ENCODE measurements at places on chromosomes 11 and 22.

GRCh38 chr11:94809251-94809650 lies 41.1 kb downstream of the AMOTL1 start:
- DNase-seq: no peak

- no peak for DNase-seq
Measured at GRCh38 chr11:13965337-13965736, 2.8 kb downstream of the SPON1 start.

- DNase-seq: no peak
Measured at GRCh38 chr11:33843018-33843417, 48.9 kb downstream of the LMO2 start.

GRCh38 chr22:37628830-37629229 lies 10.6 kb upstream of the SH3BP1 start:
- no peak for DNase-seq

GRCh38 chr11:57336111-57336666 lies 497 bp upstream of the SSRP1 start:
- no peak for DNase-seq

GRCh38 chr11:128482512-128483191 lies 104.7 kb downstream of the ETS1 start:
- no peak for DNase-seq

DNA sequence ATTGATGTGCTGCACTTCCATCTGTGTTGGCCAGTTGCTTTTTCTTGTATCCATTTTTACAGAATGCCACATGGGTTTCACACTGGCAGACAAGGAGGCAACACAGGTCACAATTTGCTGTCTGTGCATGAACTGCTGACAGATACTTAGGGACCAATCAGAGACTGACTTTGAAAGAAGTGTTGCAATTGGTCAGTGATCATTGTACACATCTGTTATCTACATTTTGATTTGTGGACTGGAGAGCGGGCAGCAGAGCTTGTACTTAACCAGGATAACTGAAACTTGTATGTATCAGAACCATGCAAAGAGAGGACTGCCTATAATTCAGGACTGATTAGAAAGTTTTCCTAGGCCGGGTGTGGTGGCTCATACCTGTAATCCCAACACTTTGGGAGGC lies 21.8 kb downstream of the PRR5 start:
- DNase-seq: peak; percentile 58

DNA sequence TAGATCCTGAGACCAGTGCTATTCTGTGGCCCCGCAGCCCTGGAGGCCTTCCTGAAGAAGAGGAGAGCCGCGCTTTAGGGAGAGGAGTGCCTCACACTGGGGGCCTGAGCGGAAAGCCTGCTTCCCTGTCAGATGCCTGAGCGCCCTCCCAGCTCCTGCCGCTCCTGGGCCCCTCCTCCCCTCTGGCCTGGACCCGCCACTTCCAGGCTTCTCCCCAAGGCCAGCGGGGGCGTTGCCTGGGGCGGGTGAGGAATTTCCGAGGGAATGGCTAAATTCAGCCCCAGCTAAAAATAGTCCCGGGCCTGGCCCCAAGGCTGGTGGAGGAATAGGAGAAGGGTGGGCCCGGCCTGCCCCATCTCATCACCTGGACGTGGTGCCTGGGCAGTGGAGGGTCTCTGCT lies 15.4 kb downstream of the ARHGEF17 start:
- DNase-seq: no peak

DNA sequence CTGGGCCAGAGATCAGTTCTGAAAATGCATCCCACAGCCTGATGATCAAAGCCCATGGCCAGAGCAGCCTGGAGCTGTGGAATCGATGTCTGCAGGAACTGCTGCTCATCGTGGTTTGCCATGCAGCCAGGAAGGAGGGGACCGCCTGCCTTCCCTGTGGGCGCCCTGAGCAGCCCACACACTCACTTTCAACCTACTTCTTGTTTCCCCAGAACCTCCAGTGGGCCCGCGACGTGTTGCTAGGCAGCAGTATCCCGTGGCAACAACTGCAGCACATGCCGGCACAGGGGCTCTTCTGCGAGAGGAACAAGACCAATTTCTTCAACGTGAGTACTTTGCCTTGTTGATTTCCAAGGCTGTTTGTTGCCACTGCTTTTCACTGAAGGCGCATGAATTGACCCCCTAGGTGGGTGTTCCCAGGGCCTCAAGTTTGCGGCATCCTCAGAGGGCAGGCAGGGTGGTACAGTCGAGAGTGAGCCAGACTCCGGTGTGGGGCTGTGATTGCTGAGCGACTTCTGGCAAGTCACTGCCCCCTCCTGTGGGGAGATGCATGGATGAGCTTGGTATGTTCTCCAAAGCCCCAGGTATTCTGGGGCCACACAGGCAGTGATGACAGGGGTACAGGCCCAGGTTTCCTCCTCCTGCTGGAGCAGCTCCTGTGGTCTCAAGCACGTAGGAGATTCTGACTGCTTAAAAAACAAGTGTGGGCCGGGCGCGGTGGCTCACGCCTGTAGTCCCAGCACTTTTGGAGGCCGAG lies 47.0 kb upstream of the SUSD2 start:
- no peak for DNase-seq

DNA sequence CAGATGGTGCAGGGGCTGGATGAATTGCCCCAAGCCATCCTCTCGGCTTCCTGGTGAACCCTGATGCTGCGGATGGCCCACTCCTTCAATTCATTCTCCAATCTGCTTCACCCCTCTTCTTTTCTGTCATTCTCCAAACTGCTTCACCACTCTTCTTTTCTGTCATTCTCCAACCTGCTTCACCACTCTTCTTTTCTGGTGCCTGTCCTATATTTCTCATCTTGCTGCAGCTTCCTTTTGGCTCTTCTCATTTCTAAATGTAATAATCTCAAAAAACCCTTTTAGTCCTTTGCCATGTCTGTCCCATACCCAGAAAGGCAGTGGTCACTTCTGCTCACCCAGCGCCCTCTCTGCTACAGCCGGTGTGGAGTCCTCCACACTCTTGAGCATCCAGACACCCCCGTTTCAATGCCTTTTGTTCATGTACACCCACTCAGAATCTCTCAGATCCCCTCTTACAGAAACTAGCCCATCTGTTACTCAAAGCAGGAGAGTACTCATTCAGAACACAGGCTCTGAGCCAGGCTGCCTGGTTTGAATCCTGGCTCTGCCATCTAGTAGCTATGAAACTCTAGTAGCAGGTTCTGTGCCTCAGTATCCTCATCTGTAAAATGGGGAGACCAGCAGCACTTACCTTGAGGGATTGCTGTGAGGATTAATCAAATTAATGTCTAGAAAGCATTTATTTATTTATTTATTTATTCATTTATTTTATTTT lies 14.9 kb downstream of the SERPIND1 start:
- no peak for DNase-seq

DNA sequence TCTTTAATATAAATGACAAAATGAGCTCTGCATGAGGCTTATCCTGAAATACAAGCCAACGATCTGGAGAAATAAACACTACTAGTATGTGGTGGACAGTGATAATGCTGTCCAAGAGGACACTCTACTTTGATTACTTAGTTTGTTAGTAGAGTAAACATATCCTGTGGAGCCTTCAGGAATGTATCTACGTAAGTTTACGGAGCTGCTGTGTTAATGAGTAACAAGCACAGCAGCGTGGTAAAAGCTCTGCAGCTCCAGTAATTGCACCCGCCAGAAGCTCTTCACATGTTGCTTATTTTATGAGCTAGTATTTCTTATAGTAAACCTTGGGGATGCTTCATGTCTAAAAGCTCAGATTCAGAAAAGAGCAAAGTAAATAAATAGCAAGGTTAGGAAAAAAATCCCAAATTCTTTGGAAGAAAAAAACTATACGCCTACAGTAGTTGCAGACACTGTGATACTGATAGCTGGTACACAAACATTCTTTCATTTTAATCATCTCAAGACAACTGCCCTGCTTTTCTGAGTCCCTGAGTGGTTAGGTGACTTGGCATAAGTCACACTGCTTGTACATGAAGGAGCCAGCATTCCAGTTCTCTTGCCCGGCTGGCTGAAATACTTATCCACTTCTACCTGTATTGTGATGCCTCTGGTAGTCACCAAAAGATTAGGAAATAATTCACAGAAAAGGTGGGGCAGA lies 32.7 kb upstream of the CCDC34 start:
- peak; percentile 87 for DNase-seq

- no peak for DNase-seq
Measured at GRCh38 chr11:12767577-12767976, 93.4 kb downstream of the TEAD1 start.

DNA sequence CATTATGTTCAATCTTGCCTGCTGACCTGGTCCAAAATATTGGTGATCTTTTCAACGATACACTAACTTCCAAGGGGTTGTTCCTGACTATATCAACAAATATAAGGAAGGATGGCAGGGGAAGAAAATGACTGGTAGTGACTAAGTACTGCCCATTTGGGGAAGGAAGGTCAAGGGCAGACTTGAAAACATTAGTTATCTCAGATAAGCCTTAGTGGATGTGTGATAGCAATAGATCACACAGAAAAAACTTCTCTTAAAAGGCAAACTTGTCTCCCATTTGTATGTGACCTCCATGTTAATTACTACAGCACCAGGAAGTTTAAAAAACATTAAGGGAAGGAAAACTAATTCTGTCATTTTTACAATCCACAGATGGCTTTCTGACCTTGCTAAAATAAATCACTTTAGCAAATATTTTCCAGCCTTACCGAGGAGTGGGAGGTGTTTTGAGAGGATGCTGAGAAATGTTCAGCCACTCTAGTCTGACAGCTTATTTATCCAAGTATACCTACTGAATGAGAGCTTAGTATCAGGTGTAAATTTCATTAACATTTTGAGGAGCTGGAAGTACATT lies 88.2 kb upstream of the DDI1 start:
- no peak for DNase-seq

GRCh38 chr22:43228330-43228729 lies 41.4 kb upstream of the TTLL12 start:
- no peak for DNase-seq

DNA sequence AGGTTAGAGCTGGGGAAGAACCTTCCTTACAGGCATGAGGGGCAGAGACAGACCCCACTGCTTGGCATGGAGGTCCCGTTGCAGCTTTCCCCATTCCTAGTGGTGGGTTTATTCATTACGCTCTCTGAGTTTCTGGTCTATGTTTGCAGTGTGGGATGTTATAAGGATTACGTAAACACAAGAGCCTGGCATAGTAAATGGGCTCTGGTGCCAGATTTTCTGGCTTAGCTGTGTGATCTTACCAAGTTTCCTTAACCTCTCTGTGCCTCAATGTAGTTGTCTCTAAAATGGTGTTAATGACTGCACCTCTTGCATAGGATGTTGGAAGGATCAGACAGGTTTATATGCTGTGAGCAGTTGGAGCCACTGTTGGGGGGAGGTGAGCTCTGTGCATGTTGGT lies 15.1 kb downstream of the DTX4 start:
- DNase-seq: no peak

GRCh38 chr11:102112509-102112821 lies 2.2 kb downstream of the YAP1 start:
- no peak for DNase-seq

DNA sequence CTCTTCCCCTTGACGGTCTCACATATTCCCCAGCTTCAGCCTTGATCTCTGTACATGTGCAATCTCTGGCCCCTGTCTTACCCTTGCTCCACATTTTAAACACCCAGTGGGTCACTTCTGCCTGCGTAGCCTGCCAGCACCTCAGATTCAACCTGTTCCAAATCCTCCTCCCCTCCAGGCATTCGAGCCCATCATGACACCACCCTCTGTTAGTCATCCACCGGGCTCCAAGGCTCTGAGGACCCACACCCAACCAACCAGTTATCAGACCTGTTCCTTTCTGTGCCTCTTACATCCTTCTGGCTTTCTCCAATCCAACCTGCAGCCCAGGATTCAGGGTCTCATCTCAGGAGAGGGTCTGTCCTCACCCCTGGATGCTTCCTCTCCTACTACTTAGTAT lies 119.8 kb upstream of the TBCEL start:
- no peak for DNase-seq

DNA sequence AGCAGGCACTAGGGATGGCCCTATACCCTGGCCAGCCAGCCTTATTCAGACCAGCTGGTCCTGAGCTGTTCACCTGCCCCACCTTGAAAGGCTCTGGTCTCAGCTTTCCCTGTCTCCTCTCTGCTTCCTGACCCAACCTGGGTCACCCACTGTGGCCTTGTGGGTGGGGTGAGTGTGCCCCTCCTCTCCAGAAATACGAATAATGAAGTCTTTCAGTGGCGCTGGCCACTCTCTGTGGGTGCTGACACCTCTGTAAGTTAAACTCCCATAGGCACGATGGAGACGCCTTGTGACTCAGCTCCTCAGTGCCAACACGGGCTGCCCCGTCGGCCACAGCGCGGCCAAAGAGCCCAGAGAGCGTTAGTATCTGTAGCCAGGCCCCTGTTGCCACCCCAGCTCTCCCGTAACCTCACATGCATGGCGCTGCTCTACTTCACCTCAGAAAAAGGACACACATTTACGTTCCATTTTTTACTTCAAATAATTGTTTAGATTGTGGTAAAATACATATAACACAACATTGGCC lies 74.6 kb upstream of the SEPTIN5 start:
- no peak for DNase-seq

DNA sequence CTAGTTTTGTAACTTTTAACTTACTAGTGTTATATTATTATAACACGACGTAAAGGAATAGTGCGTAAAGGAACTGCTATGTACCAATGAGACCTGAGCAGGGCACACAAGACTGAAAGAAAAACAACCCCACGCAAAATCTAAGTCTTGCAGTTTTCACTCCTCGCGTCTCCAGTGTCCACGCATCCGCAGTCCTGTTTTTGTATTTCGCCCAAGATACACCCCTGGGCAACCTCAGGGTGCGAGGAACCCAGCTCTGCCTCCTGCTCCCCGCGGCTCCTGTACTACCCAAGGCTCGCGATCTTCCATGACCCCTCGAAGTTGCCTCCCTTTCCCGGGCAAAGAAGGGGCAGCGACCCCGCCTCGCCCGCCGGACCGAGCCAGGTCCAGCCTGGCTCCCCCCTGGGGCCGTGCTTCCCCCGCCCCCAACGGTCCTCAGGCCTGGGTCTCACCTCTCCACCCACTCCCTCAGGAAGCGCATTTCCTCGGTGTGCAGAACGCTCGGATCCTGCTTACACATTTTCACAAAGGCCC lies 393 bp downstream of the ST13 start:
- DNase-seq: no peak

DNA sequence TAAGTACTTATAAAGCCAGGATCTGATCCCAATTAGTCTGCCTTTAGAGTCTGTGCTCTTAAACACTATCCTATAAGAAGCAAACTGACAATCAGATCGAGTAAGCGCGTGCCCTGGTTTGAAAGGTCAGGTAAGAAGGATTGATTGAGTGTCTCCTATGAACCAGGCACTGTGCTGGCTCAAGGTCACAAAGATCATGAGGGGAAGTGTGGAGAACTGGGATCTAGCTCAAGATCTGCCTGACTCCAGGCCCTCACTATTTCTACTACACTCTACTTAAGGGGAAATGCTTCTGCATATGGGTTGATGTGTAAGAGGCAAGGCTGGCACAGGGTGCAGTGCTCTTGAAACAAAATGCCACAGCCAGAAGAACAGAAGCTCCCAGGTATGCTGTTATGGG lies 77.0 kb downstream of the ME3 start:
- DNase-seq: no peak

All from Caki2 (cell line).